ENCODE measurements at places on chromosomes 4 and X. TPM values are rescaled to one million over a fixed set of nuclear protein-coding genes. Genes with fewer than 3 reads are reported as not detected.

The CT45A5 gene
- total RNA-seq, result not detected

The ADGRG2 gene
- 1.3 TPM for total RNA-seq

The SHROOM2 gene
- total RNA-seq, result 1.2 TPM

The UGT8 gene
- total RNA-seq, result 66.8 TPM

The ODAPH gene
- total RNA-seq, result not detected

The DMRTC1 gene
- total RNA-seq, result not detected

The FTSJ1 gene
- 22.1 TPM for total RNA-seq

The BST1 gene
- 4.7 TPM for total RNA-seq

The ABRAXAS1 gene
- 7.7 TPM for total RNA-seq

The RNF150 gene
- 88.8 TPM for total RNA-seq

The PRRG1 gene
- 11.6 TPM for total RNA-seq

The BEX5 gene
- total RNA-seq, result 2.9 TPM
